ENCODE measurements at places on chromosomes 3 and 15. TPM values are rescaled to one million over a fixed set of nuclear protein-coding genes. Genes with fewer than 3 reads are reported as not detected.

CFAP100 gene
- total RNA-seq, result not detected

LXN gene
- 9.2 TPM for total RNA-seq

SELENOT gene
- 34.5 TPM for total RNA-seq

CHST14 gene
- total RNA-seq, result 16.6 TPM

KLHL25 gene
- 10.8 TPM for total RNA-seq

CLDN1 gene
- total RNA-seq, result 1.2 TPM

PLA1A gene
- 2.1 TPM for total RNA-seq

FILIP1L gene
- 120 TPM for total RNA-seq

C2CD4A gene
- total RNA-seq, result not detected
